Stimulated activated CD8-positive, alpha-beta memory T cell treated with anti-CD3 and anti-CD28 coated beads, Interleukin-7, amount 100 ng/mL, for 1 hour (primary cell): ENCODE measurements at places on chromosomes 6 and 20.

DNA sequence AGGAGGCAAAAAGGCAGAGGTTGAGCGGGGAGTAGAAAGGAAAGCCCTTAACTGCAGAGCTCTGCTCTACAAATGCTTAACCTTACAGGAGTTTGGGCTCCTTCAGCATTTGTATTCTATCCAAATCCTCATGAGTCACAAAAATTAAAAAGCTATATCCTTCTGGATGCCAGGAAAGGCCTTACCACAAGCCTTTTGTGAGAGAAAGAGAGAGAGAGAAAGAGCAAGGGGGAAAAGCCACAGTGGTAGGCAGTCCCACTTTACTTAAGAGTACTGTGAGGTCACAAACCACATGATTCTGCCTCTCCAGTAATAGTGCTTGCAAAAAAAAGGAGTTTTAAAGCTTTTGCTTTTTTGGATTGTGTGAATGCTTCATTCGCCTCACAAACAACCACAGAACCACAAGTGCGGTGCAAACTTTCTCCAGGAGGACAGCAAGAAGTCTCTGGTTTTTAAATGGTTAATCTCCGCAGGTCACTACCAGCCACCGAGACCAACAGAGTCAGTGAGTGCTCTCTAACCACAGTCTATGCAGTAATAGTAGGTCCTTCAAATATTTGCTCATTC lies at the start of gene RUNX2:
RUNX2 (plus strand) TSS at position 375 of the 567 bp plus-strand sequence. CDS start 397 bp downstream, outside the sequence.
- no peak for DNase-seq

DNA sequence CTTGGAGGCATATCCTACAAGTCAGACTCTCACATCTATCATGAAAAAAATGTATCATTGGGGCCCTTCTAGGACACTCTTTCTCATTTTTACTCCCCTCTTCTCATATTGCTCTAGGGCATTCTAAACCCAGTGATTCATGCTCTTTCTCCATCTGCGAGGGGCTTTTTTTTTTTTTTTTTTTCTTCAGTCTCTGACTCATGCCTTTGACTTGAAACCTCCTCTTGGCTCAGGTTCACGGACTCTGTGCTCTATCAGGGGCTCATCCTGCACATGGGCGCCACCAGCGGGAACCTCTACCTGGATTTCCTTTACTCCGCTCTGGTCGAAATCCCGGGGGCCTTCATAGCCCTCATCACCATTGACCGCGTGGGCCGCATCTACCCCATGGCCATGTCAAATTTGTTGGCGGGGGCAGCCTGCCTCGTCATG lies 17.8 kb downstream of the SLC22A1 start:
- DNase-seq, result no peak

DNA sequence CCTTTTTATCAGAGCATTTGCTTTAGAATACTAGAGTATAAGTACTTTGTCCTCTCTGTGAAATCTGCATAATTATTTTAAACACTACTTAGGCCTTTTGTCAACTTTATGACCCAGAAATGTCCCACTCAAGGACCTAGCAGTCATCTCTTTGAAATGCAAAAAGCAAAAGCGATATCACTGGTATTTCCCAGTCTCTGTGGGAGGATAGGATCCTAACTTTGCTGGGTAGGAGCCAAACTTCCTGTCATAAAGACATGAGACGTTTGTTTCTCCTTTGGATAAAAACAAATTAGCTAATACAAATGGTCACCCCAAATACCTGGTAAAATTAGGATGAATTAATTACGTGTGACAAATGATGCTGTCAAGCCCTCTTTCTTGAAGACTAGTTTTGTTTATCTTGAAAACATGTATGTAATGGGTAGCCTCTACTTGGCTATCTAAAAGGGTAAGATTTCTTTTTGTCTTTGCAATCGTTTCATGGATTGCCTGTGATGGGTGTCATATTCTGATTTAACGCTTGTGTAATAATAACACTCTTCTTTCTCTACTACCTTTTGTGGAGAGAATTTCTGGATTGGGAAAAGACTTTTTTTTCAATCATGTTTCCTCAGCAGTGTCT lies 36.2 kb downstream of the DCDC2 start:
- no peak for DNase-seq

DNA sequence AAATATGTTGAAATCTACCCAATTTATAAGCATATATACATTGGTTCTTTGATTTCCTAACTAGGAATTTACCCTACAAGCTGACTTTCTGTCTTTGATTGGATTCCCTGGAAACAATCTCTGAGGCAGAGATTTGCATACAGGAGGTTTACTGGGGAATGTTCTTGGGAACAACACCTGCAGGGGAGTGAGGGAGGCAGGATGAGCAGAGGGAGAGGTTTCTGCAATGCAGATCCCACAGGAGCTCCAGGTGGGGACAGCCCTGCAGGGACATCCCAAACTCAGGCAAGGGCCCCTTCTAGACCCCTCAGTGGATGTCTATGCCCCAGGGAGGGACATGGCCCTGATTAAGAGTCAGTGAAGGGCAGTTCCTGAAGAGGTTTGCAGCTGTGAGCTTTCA lies 95.2 kb upstream of the CCDC167 start:
- DNase-seq, result no peak
